ENCODE measurements at places on chromosomes 2 and 18. TPM values are rescaled to one million over a fixed set of nuclear protein-coding genes. Genes with fewer than 3 reads are reported as not detected.

DNA sequence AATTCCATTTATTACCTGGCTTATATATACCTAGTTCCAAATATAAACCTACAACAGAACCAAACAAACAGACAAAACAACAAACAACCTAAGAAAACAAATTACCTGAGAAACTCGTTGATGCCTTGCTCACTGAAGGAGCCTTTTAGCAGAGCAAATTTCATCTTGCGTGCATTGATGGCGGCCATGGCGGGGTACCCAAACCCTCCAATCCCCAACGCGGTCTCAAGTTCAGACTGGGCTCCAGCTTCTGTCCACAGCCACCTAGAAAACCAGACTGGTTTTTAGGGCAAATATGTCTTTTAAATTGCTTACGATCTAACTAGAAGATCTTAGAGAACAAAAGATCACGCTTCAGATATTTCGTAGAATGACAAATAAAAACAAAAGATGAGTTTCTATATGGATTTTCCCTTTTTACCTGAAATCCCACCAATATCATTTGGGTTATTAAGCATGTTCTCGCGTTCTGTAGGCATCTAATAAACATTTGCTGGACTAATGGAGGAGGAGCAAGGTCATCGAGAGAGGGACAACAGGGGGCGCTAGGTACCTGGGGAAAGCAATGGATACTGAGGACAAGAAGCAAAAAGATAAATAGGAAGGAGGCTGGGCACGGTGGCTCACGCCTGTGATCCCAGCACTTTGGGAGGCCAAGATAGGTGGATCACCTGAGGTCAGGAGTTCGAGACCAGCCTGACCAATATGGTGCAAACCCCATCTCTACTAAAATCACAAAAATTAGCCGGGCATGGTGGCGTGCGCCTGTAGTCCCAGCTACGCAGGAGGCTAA lies 25.2 kb downstream of the PDIA6 start:
- H3K4me1 ChIP-seq: peaks cover 16% of the 10 kb centered on the region
- no peak overlapping the region for H3K27ac ChIP-seq
- DNase-seq: peak; percentile 43
- H3K4me3 ChIP-seq: no peak overlapping the region
- no peaks in the 10 kb centered on the region for H3K27me3 ChIP-seq

GRCh38 chr2:121210691-121211090 lies 74.3 kb downstream of the TFCP2L1 start:
- H3K36me3 ChIP-seq: no peaks in the 10 kb centered on the region
- H3K4me3 ChIP-seq: no peak overlapping the region
- no peak overlapping the region for H3K27ac ChIP-seq
- H3K4me1 ChIP-seq: no peaks in the 10 kb centered on the region

- no peak overlapping the region for H3K4me3 ChIP-seq
- H3K27me3 ChIP-seq: no peaks in the 10 kb centered on the region
Observed at GRCh38 chr2:217826520-217826919, 176.3 kb downstream of the TNS1 start.

DNA sequence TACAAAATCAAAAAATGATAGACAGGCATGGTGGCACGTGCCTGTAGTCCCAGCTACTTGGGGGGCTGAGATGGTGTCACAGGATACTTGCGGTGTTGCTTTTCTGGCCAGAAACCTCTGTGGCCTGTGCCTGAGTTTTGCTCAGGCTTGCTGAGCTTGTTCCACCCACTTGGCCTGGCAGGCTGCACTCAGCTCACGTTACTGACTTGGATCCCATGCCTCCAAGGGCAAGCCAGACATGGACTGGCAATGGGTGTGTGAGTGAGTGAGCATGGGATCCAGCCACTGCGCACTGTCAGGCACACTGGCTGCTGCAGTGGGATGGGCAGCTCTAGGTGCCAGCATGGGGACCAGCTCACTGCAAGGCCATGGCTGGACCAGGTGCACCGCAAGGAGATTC lies 67.9 kb downstream of the NCAPH start:
- H3K4me3 ChIP-seq: no peak overlapping the region
- H3K27me3 ChIP-seq: no peaks in the 10 kb centered on the region
- no peaks in the 10 kb centered on the region for H3K36me3 ChIP-seq
- H3K27ac ChIP-seq: no peak overlapping the region
- peaks cover 22% of the 10 kb centered on the region for H3K4me1 ChIP-seq

DNA sequence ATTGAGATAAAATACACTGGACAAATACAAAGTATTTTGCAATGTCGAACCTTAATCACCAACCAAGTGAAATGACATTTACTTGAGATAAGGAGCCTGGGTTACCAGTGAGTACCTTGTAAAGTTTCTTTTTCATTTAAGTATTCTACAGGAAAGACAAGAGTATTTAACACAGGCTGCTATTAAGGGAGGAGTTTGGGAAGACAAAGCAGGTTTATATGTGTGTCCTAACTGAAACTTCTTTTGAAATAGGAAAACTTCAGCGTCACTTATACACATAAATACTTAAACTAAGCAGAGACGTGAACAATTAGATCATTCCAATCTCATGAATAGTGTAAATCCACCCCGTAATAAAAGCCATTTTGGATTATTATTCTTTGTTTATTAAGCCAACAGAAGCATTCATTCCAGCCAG lies 126.7 kb upstream of the CYP26B1 start:
- H3K27me3 ChIP-seq: no peaks in the 10 kb centered on the region
- DNase-seq: no peak
- no peaks in the 10 kb centered on the region for H3K4me1 ChIP-seq
- H3K36me3 ChIP-seq: no peaks in the 10 kb centered on the region
- no peak overlapping the region for H3K4me3 ChIP-seq

DNA sequence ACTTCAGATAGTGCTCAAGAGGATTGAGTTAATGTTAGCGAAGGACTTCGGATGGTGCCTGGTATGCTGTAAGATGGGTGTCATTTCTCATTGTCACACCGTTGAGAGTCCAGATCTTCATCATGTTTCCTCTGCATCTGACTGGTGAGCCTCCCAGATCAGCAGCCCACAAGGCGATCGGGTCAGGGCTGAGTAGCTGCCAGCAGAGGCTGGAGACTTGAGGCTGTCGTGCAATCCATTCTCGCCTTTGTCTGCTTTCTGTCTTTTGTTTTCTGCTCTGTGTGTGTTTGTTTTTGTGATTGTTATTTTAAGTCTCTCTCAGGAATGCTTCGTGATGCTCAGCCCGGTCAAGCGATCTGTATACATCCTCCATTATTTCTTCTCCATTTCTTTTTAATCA lies 95.8 kb downstream of the TGOLN2 start:
- H3K4me1 ChIP-seq: no peaks in the 10 kb centered on the region
- H3K36me3 ChIP-seq: no peaks in the 10 kb centered on the region
- H3K4me3 ChIP-seq: no peak overlapping the region
- peaks cover 9% of the 10 kb centered on the region for H3K27me3 ChIP-seq

DNA sequence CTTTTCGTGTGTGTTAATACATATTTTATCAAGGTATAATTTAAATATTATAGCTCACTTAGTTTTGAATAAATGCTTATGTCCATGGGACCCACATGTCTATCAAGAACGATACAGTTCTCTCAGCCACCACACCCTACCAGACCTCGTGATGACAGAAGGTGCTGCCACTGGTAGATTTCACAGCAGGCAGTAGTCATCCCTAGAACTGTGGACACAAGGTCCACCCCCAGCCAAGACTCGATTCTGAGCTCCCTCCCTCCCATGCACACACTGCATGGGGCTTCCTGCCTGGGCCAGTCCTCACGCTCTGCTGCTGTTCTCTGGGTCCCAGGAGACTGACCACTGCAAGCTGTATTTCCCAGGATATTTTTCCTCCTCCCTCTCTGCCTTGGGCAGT lies 26.5 kb upstream of the CREB1 start:
- peaks cover 81% of the 10 kb centered on the region for H3K4me1 ChIP-seq
- no peak for DNase-seq
- no peak overlapping the region for H3K4me3 ChIP-seq
- no peaks in the 10 kb centered on the region for H3K36me3 ChIP-seq
- peak overlapping the region; percentile 8 for H3K27ac ChIP-seq

The SPDYA gene
- 1.2 TPM for total RNA-seq

Data from activated CD8-positive, alpha-beta T cell treated with anti-CD3 and anti-CD28 coated beads, Interleukin-2, amount 10 ng/mL, durations not matched to agents 7 days and 5 days (primary cell).